ENCODE measurements at places on chromosomes 12 and 14.
A peak's percentile ranks its signal among the peaks of the same experiment; 100 is the strongest.

GRCh38 chr14:96568621-96569020, 66.4 kb downstream of the PAPOLA start:
- DNase-seq, result no peak

DNA sequence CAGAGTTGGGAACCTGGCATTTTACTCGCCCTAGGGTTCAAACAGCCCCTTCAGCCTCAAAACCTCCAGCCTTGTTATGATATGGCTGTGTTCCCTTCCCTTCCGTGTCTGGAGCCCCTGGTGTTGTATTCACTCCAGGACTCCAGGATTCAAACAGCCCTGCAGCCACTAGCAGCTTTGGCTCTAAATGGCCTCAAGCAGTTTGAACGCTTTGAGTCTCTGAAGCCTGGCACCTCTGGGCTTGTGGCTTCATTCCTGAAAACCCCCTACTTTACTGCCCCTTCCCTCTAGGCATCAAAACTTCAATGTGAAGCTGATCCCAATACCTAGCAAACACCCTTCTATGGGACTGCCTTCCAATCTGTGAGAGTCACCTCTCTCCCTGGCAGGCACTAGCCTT, 67.9 kb upstream of the RMST start:
- no peak for DNase-seq

DNA sequence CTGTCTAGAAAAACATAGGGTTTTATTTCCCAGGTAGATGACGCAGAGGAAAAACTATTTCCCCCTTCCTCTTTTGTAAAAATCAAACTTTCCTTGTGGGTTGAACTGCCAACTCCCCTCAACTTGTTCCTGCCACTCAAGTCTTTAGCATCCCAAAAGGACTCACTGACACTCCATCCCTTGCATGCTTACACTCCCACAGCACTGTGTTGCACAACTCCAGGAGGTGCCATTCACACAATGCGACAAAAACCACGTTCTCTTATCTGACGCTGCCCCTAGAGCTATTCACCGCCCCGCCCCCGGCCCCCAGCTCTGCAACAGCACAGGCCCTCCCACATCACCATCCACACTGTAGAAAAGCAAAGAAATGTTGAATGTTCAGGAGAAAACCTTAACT, 16.9 kb upstream of the STON2 start:
- DNase-seq, result no peak

GRCh38 chr12:75944905-75945432, 86.6 kb downstream of the PHLDA1 start:
- no peak for DNase-seq

- DNase-seq, result no peak
Observed at GRCh38 chr14:77707355-77707723, 484 bp downstream of the ALKBH1 start.

DNA sequence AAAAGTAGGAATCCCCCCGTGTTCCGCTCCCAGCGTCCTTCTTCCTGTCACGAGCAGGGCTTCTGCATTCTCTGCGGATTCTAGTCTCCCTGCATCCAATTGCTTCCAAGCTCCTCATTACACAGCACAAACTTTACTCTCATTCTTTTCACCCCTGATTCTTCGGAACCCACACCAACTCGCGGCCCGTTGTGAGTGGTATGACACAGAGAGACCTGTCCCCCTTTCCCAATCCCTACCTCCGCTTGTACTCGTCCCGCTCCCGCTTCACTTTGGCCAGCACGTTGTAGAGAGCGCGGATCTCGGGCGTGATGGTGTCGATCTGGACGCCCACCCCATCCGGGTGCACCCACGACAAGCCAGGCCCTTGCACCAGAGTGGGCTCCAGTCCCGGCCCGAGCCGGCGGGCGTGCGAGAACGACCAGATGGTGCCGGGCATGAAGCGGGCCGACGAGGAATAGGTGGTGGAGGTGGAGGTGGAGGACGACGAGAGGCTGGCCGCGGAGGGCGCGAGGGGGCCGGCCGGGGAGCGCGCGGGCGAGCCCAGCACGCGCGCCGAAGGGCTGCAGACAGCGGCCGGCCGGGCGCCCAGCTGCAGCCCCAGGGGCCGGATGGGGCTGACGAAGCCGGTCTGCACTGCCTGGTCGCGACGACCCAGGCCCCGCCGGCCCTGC, 687 bp downstream of the IFFO1 start:
- DNase-seq, result peak; percentile 68

GRCh38 chr14:102893452-102893851, 29.0 kb upstream of the AMN start:
- DNase-seq, result no peak

DNA sequence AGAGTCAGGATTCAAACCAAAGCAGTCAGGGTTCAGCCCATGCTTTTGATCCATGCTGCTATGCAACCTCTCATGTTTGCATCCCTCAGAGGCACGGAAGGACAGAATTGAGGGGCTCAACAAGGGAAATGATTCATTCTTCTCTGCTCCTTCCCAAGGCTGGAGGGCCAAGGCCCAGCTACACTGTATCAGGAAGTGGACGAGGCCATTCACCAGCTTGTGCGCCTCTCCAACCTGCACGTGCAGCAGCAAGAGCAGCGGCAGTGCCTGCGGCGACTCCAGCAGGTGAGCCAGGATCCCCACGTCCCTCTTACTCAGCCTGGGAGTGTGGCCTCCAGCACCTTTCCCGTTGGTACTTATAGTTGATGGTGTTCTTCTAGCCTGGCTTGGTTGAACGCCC, 8.6 kb downstream of the ARHGEF40 start:
- no peak for DNase-seq

GRCh38 chr14:103232831-103233319, 101.2 kb upstream of the EIF5 start:
- no peak for DNase-seq

- peak; percentile 86 for DNase-seq
Observed at GRCh38 chr14:100317912-100318808, 5.0 kb upstream of the SLC25A47 start.

GRCh38 chr12:49489720-49490119, 49.1 kb upstream of the KCNH3 start:
- DNase-seq, result no peak

DNA sequence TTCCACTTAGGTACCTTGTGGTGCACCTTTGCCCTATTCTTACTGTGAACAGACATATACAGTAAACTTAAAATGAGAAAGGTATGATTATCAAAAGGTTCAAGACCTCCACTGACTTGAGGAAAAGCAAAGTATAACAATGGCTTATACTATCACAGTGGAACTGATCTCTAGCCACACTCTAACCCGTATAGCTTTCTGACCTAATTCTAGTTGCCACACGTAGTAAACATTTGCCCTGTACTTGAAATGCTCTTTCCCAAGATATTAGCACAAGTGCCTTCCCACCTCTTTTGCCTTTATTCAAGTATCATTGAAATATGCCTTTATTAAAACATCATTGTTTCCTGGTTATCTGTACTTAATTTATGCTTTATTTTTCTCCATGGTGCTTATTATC, 250.4 kb upstream of the PPFIA2 start:
- DNase-seq, result no peak

GRCh38 chr14:32938719-32939253, at the start of gene NPAS3:
Gene NPAS3, plus strand, starts transcription at chr14:32938879.
- no peak for DNase-seq

DNA sequence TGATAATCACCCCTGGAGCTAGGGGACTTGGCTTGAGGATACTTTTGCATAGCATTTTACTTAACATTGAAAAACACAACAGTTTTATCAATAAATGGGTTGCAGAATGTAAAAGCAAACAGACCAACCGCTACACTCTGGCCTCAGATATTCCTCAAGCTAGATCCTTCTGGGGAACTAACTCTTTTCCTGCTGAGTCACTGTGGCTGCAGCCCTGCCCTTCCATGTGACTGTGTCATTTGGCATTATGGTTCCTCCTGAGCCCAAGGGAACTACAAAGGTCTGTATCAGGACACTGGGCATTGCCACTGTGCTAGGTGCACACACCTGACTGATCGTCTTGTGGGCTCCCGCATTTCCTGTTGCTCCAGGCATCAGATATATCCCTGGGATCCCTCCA, 56.6 kb downstream of the TTC9 start:
- no peak for DNase-seq

- DNase-seq, result no peak
Observed at GRCh38 chr12:117067016-117067415, 32.2 kb downstream of the TESC start.

- DNase-seq, result no peak
Observed at GRCh38 chr12:108696111-108696995, 35.0 kb downstream of the CORO1C start.

DNA sequence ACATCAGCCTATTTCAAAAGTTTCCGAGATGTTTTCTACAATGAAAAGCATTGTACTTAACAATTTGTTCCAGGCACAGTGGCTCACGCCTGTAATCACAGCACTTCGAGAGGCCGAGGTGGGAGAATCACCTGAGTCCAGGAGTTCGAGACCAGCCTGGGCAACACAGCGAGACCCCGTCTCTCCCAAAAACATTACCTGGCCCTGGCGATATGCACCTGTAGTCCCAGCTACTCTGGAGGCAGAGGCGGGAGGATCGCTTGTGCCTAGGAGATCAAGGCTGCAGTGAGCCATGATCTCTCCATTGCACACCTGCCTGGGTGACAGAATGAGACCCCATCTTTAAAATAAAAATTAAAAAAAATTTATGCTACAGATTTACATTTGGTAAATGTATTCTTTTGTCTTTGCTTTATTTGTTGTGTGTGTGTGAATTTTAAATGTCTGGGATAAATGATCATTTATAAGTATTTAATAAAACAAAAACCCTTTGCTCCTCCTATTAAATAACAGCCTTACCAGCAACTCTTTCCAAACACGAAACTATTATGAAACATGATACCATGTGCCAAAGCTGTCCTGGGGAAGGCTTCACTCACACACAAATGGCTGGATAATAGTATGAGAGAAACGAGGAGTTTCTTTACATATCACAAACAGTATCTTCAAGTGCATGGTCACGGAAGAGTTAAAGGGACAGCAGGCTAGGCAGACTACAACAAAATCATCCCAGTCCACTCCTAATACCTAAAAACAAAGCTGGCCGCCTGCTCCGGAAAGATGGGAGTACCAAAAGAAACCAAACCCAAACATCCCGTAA, 1.1 kb downstream of the ATXN3 start:
- DNase-seq, result no peak

GRCh38 chr12:75805905-75806304, 225.7 kb downstream of the PHLDA1 start:
- DNase-seq, result no peak

- no peak for DNase-seq
Observed at GRCh38 chr12:79187032-79187431, 322.5 kb downstream of the SYT1 start.

Data from activated CD8-positive, alpha-beta memory T cell treated with anti-CD3 and anti-CD28 coated beads for 24 hours (primary cell).